ENCODE measurements at places on chromosomes 12 and 14.

DNA sequence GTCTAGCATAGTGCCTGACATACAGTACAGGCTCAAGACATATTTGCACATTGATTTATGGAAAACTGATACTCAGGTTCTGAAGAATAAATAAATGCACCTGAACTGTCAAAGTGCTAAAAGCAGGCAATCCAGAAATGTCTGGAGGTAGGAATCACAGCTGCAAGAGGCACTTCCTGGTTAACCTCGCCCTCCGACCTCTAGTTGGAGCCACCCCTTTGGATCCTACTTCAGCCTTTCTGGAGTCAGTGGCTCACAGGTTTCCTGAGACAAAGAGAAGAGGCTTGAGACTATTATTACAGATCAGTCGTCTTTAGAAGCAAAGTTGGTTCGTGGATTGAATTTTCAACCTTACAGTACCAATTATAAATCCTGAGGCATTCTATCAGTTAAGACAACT lies 13.0 kb downstream of the TCP11L2 start:
- DNase-seq, result no peak

DNA sequence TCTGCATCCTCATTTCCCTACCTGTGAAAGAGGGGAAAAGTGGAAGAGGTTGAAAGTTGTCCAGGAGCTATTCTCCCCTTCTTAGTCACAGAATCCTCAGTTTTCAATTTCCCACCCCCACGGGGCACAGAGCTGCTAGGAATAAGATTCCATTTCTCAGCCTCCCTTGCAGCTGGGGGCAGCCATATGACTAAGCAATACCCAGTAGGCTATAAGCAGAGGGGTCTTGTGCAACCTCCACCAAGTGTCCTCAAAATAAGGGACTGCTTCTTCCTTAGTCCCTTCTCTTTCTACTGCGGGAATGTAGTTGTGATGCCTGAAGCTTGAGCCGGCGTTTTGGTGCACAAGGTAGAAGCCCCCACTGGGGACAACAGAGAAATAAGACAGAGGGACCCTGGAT lies 40.9 kb downstream of the VWF start:
- no peak for DNase-seq

GRCh38 chr12:11794751-11795150 lies 145.3 kb downstream of the ETV6 start:
- DNase-seq, result no peak

DNA sequence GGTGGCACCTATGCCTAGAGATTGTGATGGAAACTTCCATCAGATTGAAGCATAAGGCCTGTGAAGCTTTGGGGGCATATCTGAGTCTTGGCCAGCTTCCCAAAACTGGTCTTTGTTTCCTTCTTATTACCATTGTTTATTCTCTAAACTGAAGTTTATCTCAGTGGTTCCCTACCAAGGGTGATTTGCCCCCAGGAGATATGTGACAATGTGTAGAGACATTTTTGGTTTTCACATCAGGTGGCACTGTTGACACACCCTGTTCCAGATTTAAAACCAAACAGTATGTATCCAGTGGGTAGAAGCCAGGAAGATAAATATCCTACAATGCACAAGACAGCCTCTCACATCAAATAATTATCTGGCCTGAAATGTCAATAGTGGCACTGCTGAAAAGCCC lies 22.1 kb downstream of the RASSF9 start:
- DNase-seq, result no peak

GRCh38 chr14:60621386-60621785 lies 27.9 kb downstream of the SIX1 start:
- no peak for DNase-seq

GRCh38 chr12:131057722-131058515 lies 104.2 kb downstream of the ADGRD1 start:
- DNase-seq, result no peak

- no peak for DNase-seq
Observed at GRCh38 chr12:120710805-120711296, 593 bp downstream of the UNC119B start.

DNA sequence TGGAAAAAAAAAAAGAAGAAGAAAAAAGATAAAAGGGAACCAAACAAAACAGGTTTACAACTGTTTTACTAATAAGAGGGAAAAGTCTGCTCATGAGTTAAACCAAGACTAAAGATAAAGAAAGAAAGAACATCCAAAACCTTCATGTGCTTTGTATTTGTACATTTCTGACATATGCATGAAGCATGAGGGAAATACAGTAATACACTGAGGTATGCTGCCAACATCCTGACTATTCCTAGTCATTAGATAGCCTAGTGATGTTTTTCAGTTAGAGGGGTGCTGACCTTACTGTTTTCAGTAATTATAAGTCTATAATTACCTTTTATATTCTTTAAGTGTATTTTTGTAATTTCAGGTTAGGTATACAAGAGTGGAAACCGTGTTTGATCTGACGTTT lies 793.3 kb downstream of the DIO2 start:
- DNase-seq, result no peak

DNA sequence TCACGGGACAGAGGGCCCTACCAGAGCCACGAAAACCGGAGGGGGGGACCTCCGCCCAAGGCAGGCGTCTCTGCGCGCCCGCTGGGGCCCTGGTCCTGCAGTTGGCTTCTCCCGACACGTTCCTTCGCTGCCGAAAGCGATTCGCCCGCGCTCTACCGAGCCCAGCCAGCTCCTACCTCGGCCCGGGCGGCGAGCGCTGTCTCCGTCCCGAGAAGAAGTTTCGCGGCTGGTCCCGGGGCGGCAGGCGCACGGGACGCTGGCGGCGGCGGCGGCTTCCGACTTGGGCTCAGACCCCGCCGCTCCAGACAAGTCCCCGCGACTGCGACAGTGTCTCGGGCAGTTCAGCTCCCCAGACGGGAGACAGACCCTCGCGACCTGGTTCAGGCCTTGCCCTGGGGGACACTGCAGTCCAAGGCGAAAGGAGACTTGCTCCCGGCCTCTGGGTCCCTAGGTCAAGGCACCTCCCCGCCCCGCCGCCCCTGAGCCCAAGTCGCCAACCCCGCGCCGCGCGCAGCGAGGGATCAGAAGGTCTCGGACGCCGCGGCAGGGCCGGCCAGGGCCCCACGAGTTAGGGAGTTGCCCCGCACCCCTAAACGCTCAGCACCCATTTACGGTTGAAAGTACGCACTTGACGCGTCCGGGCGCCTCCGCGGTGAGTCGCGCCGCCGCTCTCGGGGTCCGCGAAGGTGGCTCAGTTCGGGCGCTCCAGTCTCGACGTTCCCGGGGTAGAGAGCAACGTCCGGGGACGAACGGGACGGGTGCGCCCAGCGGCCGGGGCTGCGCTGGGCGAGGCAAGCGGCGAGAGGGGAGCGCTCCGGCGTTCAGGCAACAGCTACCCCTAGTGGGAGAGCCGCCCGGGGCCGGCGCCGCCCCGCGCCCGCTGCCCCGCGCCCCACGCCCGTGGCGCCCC lies 1.4 kb upstream of the DIO3 start:
- DNase-seq, result no peak

GRCh38 chr12:54882079-54882478 lies 27.8 kb downstream of the MUCL1 start:
- DNase-seq, result no peak

- no peak for DNase-seq
Observed at GRCh38 chr12:112199136-112199535, 73.8 kb downstream of the TRAFD1 start.

DNA sequence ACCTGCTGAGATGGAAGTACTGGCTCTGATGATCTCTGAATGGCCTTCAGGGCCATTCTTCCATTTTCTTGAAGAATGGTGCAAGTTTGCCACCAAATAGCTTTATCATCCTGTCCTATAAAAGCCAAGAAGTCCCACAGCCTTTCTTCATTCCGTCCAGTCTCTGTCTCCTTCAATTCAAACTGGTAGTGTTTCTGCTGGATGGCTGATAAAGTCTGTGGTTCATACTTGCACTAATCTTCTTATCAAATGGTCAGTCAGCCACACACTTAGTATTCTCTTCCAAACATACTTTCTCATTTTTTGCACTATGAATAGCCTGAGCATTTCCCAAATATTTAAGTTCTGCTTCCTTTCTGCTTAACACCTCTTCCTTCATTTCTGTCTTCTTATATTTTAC lies 39.4 kb upstream of the BEGAIN start:
- no peak for DNase-seq

DNA sequence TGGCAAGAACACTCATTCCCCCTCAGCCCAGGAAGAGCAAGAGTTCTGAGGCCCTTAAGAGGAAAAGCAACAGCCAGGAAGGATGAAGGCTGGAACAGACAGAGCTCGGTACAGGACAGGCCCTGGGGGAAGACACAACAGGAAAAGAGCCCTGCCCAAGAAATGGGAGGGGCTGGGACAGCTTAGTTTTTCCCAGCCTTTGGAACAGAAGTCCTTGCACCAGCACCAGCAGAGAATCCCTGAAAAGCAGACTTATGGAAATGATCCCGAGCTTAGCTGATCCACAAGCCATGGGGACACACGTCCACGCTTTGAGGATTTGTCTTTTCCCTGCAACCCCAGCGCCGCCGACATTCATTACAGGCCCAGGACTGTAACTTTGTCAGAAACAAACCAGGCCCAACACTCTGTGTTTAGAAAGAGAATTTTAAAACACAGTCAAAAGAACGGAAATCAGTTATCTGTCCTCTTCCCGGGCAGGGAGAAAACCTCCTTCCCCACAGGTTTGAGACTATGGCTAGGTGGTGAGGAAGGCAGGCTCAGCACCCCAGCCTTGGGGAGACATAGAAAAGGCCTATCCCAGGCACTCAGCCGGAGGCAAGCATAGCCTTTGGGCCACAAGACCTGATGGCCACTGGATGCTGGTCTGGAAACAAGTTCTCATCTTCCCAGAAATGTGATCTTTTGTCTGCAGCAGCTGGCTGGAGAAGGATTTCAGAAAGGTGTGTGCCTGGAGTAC lies 4.0 kb upstream of the AVIL start:
- no peak for DNase-seq

DNA sequence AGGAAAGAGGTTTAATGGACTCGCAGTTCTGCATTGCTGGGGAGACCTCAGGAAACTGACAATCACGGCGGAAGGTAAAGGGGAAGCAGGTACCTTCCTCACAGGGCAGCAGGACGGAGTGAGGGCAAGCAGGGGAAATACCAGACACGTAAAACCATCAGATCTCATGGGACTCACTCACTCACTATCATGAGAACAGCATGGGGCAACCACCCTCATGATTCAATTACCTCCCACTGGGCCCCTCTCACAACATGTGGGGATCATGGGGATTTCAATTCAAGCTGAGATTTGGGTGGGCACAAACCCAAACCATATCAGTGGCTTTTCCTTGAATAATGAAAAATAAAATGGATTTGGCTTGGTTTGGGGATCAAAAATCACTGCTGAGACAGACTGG lies 380.5 kb downstream of the VRK1 start:
- DNase-seq, result no peak

DNA sequence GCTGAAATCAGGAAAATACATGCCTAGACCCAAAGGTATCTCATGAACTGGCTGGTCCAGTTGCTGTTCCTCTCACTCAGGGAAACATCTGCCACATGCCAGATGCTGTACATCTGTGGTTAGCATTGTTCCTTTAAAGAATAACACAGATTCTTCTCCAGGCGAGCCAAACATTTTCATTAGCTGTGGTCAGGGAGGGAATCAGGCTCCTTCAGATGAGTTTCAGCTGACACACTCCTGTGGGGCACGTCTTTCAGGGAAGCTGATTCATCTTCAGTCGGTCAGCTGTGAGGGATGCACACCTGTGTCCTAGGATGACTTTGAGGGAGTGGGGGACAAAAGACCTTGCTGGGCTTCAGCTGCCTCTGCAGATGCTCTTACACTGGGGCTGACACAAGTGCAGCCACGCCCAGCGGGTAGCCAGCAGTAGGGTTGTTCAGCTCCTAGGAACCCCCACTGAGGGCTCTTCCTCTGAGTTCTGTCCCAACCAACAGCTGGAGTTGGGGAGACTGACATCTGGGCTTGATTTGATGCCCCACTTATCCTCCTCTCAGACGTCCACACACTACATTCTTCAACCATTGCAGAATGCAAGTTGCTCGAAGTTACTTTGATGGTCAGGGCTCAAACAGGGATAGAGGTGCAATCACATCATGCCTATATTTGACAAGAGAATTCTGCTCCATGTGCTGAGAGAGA lies 155.0 kb downstream of the NUAK1 start:
- no peak for DNase-seq

DNA sequence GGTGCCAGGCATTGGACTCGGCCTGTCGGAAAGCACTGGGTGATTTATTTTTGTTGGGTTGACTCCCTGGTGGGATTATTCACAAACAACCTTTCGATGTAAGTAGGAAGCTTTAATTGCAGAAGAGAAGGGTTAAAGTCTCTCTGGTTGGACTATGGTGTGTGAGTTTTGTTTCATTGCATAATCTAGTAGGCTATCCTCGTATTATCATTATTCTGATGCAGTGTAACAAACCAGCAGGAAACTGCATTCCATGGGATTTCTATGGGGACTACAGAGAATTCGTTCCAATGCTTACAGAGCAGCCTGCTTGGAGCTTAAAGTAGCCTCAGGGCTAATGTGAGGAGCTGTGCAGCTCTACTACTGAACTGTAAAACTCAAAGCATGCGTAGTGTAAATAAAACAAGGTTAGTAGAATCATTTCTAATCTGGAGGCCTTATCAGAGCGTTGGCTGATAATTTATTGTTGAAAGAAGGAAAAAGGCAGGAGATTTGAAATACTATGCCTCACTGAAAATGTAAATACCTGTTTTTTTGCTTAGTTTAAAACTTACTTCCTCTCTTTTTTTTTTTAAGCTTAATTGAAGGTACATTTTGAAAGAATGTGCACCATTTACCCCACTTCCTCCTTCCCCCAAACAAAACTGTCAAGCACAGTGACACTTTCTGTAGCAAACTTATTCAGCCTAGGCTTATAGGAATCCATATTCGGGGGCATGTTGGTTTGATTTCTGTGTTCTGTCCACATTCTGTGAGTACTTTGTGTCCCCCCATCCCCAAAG lies 226.7 kb downstream of the NPAS3 start:
- no peak for DNase-seq

GRCh38 chr14:101862177-101862576 lies 100.7 kb downstream of the PPP2R5C start:
- no peak for DNase-seq

GRCh38 chr12:55847033-55847432 lies 4.3 kb upstream of the MMP19 start:
- DNase-seq, result no peak

GRCh38 chr12:15527201-15528080 lies 205.1 kb downstream of the PTPRO start:
- no peak for DNase-seq

DNA sequence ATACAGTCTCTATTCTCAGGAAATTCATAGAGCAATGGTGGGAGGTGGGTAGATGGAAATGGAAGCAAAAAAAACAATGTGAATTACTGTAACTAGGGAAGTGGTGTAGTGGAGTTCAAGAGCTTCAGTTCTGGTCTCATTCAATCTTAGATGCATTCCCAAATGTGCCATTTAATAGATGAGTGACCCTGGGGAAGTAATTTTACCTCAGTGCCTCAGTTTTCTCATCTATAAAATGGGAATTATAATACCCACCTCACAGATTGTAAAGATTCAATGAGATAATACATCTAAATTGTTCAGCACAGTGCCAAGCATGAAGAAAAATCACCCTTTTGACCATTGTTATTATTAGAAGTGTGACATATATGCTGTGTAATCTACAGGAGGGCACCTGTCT lies 173.1 kb downstream of the SLC38A4 start:
- DNase-seq, result no peak
